Liver (tissue), 10 donors: ENCODE measurements at places on chromosomes 11 and 22.

- no peak for DNase-seq
These were observed 11.7 kb upstream of the LTO1 start for GRCh38 chr11:69686856-69687255.

GRCh38 chr11:134236834-134237556 lies 12.5 kb downstream of the VPS26B start:
- no peak for DNase-seq

GRCh38 chr11:91133361-91133760 lies 910.5 kb upstream of the CHORDC1 start:
- no peak for DNase-seq

DNA sequence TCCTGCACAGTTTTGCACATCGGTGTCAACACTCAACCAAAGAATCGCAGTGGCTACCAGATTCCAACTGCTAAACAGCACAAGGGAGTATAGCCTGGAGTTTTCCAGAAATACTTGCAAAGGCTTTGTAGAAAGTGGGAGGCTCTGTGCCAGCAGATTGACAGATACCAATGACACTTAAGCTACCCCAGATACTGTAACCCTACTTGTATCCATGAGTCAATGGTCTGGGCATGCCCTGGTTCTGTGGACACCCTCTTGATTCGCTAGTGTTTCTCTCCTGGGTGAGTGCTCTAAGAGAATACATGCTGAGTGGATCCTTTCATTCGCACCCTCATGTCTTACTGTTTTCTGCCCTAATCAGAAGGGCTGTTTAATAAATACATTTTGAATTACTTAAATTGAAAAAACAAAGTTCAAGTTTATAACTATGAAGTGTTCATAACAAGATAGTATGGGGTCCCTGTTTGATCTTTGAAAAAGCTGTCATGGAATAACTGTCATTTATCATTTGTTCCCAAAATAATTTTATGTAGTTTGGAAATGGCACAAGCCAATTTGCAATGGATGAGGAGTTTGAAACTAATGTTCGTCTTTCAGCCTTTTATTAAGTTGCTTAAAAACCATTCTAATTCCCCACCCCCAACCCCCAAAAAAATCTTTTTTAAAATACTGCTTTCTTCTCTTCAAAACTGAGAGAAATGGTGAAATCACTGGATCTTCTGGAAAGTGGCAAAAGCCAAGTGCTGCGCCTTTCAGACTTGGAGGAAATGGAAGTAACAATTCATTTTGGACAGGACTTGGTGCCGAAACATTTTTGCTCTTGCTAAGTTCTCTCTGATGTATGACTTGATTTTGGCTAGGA lies 600.5 kb upstream of the TENM4 start:
- DNase-seq = no peak

DNA sequence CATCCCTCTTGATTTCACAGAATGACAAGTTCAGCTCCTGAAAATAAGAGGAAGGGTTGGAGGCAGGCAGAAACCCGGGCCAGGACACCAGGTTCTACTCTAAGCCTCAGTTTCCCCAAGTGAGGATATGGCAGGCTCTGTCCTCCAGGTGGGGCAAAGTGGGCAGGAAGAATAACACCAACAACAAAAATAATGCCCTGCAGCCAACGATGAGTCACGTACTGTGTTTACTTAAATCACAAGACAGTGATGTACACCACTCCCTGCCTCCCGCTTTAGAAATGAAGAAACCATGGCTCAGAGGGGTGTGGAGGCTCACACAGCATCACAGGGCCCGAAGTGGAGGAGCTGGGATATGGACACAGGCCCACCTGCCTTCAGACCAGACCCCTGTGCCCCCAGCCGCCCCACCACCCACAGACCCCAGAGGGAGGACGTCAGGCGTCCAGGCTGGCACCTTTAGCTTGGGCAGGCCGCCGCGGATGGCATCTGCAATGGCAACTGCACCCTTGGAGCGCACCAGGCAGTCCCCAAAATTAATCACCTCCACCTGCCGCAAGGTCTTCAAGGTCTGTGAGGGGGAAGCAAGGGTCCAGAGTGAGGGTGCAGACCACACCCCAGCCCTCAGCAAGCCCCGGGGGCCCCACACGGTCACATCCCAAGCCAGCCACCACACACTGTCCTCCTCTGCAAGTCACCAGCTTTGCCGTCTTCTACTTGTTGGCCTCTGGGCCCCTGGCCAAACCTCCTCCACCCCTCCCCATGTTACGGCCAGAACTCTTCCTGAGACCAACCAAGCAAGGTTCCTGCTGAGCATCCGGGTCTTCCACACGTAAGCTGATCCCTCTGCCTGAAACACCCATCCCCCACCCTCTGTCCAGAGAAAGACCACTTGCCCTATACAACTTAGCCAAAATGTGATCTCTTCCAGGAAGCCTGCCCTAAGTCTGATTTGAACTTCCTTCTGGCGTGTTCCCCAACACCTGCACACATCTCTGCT lies 15.8 kb upstream of the CHADL start:
- DNase-seq = no peak

- peak; percentile 56 for DNase-seq
These were observed 11.9 kb downstream of the CHID1 start for GRCh38 chr11:898540-899190.

DNA sequence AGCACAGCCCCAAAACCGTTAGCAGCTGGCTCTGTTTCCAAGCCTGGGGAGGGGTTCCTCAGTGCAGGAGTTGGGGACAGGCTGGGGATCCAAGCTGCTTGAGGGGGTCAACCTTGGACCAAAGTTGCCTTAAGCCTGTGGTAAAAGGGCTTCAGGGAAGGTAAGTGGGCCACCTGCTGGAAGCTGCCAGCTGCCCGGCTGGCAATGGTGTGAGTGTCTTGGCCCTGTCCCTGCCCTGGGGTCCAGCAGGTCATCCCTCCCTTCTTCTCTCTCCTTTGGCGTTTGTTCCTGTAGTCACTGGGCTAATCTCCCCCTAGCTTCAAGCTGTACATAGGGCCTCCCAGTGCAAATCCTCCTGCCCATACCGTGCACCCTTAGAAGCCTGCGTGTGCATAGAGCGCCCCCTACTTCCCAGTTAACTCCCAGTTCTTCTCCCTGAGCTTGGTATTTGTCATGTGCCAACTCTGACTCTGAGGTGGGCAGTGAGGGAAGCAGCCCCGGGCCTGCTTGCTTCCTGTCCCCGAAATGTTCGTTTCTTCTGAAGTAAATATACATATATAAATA lies 4.4 kb downstream of the TMEM258 start:
- no peak for DNase-seq

GRCh38 chr22:28927630-28928029 lies 44.3 kb downstream of the ZNRF3 start:
- DNase-seq = no peak

DNA sequence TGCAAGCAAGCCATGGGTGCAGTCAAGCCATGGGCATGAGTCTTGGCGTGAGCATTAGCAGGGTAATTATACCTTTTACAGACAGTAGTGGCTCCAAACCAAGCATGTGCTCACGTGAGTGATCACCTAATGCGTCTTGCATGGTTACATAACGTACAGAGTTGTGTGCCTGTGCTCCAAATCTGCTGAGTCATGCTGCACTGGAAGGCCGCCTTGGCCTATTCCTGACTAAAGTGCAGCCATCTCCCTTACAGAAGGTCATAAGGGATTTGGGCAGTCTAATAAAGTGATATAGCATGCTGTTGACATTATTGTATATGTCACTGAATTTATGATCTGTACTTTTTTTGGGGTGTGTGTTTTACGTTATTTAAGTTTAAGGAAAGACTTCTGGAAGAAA lies 102.4 kb downstream of the ARHGAP42 start:
- no peak for DNase-seq

DNA sequence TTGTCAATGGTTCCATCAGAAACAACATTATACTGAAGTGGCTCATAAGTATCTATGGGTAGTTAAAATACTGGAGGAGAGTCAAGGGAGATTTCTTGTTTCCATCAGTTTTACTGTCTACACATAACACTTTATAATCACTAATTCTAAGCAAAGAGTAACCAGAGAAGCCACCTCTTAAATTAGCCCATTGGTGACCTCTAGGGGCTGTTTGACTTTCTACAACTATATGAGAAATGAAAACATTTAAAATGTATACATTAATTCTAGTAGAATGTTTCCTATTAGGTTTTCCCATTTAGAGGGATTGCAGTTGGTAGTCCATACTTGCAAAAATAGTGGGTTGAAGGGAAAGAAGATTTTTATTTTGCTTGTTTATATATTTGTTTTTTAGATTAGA lies 504.3 kb downstream of the FAM181B start:
- no peak for DNase-seq

DNA sequence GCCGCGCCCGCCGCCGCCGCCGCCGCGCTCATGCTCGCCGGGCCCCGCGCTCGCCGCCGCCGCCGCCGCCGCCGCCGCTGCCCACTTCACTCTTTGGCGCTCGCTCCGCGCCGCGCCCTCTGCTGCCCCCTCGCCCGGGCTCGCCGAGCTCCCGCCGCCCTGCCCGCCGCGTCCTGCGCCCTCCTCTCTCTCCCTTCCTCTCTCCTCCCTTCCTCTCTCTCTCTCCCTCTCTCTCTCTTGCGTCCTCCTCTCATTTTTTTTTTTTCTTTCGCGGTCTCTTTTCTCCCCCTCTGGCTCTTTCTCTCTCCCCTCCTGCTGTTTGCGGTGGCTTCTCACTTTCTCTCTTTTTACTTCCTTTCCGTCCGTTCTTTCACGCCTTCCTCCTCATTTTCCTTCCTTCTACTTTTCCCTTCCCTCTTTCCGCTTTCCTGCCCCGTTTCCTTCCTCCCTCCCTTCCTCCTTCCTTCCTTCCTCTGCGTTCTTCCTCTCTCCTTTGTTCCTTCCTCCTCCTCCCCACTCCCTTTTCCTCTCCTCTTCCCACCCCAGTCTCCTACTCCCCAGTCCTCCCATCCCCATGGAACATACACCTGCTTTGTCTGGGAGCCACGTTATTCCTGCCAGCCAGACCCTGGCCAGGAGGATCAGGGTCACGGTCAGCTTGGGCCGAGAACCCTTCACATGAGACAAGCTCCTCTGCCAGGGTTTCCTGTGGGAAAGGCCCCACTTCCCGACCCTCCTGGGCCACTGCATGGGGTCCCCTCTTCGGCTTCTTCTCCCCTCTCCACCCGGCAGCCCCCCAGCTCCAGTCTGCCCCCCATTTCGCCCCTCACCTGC lies 19.3 kb upstream of the SHISAL1 start:
- no peak for DNase-seq

DNA sequence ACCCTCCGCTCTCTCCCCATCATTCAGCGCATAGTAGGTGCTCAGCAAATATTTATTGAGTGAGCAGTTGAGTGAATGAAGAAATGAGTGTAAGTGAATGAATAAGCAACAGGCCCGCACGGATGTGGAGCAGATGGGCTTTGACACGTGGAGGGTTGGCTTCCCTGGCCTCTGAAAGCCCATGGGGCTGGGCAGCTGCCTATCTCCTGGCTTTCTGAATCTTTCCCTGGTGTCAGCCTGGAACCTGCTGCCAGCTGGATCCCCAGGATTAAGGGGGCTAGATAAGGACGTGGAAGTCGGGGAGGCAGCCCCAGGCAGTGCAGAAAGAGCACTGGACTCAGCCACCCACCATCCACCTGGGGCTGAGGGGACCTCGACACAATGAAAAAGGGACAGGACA lies 12.6 kb downstream of the IL2RB start:
- DNase-seq = no peak

GRCh38 chr11:110986016-110986415 lies 259.5 kb upstream of the POU2AF2 start:
- DNase-seq = no peak

GRCh38 chr11:25613865-25614264 lies 718.1 kb upstream of the ANO3 start:
- DNase-seq = no peak

DNA sequence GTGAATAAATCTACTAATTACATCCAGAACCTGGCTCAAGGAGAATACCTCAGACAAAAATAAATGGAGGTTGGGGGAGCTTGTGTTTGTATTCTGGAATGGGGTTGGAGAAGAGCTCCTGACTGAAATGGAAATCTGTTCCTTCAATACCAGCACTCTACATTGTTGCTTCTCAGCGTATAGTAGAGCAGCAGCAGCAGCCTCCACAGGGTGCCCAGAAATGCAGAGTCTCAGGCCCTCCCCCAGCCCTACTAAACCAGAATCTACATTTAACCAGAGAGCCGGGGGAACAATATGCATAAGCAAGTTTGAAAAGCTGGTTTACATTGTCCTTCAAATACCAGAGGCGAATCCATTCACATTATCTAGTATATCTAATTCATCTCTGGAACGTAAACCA lies 474.8 kb downstream of the NTM start:
- no peak for DNase-seq

DNA sequence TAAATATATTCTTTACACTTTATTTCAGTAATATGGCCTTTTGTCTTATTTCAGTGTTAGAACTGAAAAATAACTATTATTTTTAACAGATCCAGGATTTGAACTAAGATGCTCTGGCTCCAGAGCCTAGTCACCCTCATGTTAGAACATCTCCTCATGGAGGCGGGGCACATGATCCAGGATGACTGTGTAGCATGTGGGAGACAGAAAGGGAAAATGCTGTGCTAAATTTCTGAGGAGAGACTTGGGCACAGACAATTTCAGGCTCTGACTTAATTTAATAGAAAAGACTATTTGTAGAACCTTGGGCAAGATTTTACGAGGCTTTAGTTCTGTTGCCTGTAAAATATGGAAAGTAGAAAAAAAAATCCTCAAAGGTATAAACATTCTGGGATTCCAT lies 24.1 kb downstream of the CTSC start:
- DNase-seq = no peak

DNA sequence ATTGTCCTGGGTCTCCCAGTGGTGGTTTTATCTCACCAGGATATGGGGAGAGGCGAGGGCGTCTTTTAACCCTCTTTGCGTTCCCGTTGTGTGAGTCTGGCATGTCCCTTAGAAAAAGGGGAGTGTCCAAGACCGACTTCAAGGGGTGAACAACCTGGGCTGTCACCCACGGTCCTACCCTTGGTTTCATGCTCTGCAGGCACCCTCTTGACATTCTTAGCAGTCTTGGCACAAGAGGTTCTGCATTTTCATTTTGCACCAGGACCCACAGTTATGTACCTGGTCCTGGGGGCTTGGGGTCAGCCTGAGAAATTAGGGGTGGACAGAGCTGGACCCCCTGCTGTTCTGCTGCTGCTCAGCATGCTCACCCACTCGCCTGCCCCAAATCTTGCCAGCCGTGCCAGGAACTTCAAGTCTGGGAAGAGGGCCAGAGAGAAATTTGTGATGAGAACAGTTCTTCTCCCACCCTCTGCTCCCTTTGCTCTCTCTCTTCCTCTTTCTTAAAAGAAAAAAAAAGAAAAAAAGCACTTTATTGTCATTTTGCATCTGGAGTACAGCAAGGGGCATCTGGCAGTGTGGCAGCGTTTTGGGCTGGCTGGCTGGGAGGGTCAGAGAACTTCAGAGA lies 471.2 kb downstream of the MIAT start:
- DNase-seq = no peak

GRCh38 chr11:46105926-46106325 lies 15.3 kb downstream of the PHF21A start:
- DNase-seq = no peak

DNA sequence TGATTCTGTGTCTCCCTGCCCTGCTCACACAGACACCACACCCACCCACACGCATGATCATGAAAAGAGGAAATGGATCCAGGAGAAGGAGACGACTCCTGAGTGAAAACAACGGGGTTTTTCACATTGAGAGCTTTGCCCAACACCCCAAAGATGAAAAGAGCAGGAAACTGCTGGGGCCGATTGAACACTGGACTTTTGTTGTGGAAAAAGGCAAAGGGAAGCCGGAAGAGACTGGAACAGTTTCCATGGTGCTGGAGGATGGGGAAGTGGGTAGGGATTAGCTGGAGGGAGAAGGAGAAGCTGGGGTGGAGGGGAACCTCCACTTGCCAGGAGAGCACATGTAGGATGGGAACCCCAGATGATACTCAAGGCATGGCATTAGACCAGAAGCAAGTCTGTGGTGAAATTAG lies 5.2 kb upstream of the SLC43A3 start:
- no peak for DNase-seq
